Memory B cell (primary cell): ENCODE measurements at places on chromosomes 4 and X.

DNA sequence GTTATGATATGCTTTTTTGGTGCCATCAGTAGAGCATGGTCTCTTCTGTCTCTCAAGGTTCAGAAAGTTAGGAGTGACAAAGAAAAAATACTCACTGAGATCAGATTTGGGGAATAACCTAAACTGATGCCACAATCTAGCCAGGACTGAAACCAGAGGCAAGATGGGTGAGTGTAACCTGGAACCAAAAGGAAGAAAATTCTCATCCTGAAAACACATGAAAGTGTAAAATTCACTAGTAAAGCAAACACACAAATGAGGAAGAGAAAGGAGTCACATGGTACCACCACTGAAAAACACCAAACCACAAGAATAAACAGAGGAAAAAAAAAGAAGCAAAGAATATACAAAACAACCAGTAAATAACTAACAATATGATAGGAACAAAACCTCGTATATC is 96.4 kb downstream of the ANXA10 start:
- H3K4me3 ChIP-seq, result peak overlapping the region; percentile 2
- no peak for DNase-seq
- no peak overlapping the region for H3K27ac ChIP-seq
- H3K36me3 ChIP-seq, result peaks cover 2% of the 10 kb centered on the region

- H3K4me3 ChIP-seq, result no peak overlapping the region
- H3K27me3 ChIP-seq, result no peaks in the 10 kb centered on the region
- DNase-seq, result no peak
- H3K4me1 ChIP-seq, result no peaks in the 10 kb centered on the region
These were observed 423.7 kb upstream of the TEX13C start for GRCh38 chrX:124895947-124896346.

DNA sequence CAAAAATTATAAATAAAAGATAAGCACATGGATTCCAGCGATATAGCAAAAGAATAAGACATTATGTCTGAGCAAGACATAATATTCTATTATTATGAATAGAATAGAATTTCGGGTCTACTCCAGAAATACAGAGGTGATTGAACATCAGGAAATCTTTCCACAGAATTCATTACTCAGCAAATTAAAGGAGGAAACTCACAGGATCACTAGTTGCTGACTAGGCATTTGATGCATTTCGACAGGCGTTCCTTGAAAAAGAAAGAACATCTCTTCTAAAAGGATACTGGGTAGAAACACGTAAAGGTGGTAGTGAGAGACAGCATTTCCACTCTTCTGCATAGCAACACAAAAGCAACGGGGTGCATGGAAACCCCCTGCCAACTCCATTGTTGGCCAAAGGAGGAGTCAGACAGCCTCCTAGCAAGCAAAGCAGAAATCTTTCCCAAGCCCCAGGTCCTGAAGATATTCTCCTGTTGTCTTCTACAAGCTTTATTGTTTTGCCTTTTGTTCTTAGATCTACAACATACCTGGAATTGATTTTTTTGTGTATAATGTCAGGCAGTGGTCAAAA is 14.3 kb upstream of the PDZD4 start:
- no peaks in the 10 kb centered on the region for H3K4me1 ChIP-seq
- no peaks in the 10 kb centered on the region for H3K36me3 ChIP-seq
- H3K4me3 ChIP-seq, result no peak overlapping the region

DNA sequence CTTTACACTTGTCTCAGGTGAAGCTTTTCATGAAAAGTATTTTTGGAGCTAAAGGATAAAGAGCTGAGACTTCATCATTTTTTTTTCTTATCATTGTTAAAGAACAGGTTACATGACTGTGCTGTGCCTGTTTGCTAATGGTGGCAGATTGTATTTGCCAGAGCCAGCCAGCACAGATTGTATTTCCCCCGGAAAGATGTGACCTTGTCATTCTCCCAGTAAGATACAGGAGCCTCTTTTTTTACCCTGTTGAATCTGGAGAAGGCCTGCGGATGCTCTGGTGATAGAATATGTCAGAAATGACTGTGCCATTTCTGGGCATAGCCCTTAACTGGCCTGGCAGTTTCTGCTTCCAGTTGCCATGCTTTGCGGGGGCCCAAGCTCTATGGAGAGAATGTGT is 91.9 kb downstream of the GPRIN3 start:
- no peak for DNase-seq
- no peaks in the 10 kb centered on the region for H3K27me3 ChIP-seq
- no peak overlapping the region for H3K27ac ChIP-seq
